ENCODE measurements at places on chromosomes 3 and 15.

DNA sequence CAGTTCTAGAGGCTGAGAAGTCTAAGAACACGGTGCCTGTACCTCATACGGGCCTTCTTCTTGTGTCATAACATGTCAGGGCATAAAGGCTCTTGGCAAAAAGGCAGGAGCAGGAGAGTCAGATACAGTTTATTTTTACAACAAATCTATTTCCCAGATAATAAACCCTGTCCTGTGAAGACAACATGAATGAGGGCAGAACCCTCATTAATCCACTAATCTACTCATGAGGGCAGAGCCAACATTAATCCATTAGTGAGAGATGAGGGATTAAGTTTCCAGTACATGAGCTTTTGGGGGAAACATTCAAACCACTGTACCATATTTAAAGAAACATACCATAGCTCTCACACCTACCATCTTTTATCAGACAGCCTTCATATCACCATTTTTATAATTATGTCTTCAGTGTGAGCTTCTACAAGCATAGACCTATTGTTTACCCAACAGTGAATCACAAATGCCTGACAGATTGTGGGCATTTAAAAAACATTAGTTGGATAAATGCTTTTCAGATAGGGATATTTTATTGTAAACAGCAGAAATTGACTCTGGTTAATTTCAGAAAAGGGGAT, 645.8 kb downstream of the GRM7 start:
- no peak overlapping the region for H3K4me3 ChIP-seq
- H3K27me3 ChIP-seq: no peaks in the 10 kb centered on the region
- H3K4me1 ChIP-seq: no peaks in the 10 kb centered on the region
- no peak for DNase-seq

DNA sequence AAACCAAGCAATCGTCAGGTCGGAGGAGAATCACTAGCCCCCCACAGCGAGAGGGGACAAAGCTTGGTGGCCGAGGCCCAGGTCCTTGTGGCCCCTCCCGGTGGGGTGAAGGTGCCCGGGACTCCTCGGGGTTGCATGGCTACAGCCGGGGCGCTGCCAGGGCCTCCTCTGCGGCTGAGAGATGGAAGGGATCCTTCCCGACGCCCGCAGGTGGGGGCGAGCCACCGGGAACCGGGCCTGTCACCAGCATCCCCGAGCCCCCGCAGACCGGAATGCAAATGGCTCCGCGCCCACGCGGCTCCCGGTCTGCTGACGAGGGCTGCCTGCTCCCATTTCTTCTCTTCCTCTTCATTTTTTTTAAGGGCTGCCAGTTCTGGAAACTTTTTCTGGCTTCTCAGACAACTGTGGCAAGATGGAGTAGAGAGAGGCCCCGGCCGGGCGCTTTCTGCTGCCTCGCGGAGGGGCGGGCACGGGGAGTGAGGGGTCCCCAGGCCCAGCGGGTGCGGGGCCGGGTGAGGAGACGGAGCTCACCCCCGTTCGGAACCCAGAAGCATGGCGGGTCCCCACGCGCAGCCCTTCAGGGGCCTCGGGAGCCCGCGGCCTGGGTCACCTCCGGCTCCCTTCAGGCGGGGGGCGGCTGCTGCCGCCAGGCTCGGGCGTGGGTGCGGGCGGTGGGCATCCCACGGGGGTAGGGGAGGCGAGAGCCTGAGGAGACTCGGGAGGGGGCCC, 27.5 kb downstream of the MELTF start:
- H3K27me3 ChIP-seq: peaks cover 29% of the 10 kb centered on the region
- no peak for DNase-seq
- no peaks in the 10 kb centered on the region for H3K36me3 ChIP-seq
- peaks cover 15% of the 10 kb centered on the region for H3K4me1 ChIP-seq
- peak overlapping the region; percentile 65 for H3K4me3 ChIP-seq

DNA sequence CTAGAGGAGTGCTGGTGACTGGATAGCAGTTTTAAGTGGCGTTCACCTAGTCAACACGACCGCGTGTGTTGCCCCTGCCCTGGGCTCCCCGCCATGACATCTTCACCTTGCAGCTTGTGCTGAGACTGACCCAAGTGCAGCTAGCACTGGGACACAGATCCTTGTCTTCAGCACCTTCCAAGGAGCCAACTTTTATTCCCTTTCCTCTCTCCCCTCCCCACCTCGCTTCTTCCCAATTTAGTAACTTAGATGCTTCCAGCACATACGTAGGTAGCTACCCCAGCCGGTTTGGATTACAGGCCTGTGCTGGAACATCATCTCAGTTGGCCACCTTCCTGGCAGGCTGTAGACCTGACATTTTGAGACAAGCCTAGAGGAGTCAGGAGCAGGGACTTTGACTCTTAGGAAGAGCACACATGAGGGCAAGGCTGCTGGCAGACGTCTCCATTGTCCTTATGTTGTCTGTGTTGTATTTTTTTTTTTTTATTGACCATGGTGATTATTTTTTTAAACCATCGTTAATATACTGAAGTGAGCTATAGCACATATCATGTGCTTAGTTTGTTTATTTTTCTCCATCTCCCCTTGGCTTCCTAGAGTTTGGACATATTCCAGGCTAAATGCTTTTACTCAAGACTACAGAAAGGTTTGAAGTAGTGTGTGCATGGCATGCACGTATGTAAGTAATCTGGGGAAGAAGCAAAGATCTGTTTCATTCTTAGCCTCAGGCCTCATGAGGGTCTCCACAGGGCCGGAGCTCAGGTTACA, 61.1 kb downstream of the AAGAB start:
- no peak overlapping the region for H3K27ac ChIP-seq
- H3K36me3 ChIP-seq: peaks cover 26% of the 10 kb centered on the region
- no peak overlapping the region for H3K4me3 ChIP-seq

DNA sequence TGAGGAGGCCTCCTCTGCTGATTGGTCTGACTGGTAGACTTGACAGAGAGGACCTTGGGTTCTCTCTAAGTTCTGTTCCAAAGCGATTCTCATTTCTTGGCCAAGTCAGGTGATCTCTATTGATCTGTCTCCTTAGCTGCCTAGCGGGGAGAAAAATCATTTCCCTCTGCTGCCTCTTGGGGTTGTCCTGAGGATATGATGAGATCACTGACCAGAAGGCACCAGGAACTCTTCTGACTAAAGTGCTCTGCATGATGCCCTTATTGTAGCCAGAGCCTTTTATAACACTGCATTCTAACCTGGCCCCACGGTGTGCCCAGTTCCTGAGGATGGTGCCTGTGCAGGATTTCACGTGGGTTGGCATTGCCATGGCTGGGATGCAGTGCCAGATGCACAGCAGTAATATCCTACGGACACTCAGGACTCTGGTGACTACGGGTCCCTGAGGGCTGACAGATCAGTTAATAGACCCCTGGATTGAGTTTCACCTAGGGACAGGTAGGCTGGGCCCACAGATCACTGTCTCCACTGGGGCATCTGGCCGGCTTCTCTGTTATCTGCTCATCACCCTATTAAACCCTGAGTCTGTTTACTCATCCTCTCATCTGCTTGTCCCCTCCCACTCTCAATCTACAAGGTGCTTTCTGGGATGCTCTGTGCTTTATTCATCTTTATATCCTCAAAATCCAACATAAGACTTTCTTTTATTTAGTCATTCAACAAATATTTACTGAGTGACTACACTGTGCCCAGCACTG, 3.9 kb upstream of the HEG1 start:
- no peak overlapping the region for H3K4me3 ChIP-seq
- peaks cover 24% of the 10 kb centered on the region for H3K4me1 ChIP-seq
- no peak overlapping the region for H3K27ac ChIP-seq
- H3K27me3 ChIP-seq: peaks cover 49% of the 10 kb centered on the region
- DNase-seq: no peak

GRCh38 chr15:68220967-68221366, 8.6 kb downstream of the CLN6 start:
- H3K36me3 ChIP-seq: peaks cover 64% of the 10 kb centered on the region
- H3K4me1 ChIP-seq: no peaks in the 10 kb centered on the region
- DNase-seq: no peak
- H3K27ac ChIP-seq: no peak overlapping the region
